ENCODE measurements at places on chromosomes 7 and 10.

DNA sequence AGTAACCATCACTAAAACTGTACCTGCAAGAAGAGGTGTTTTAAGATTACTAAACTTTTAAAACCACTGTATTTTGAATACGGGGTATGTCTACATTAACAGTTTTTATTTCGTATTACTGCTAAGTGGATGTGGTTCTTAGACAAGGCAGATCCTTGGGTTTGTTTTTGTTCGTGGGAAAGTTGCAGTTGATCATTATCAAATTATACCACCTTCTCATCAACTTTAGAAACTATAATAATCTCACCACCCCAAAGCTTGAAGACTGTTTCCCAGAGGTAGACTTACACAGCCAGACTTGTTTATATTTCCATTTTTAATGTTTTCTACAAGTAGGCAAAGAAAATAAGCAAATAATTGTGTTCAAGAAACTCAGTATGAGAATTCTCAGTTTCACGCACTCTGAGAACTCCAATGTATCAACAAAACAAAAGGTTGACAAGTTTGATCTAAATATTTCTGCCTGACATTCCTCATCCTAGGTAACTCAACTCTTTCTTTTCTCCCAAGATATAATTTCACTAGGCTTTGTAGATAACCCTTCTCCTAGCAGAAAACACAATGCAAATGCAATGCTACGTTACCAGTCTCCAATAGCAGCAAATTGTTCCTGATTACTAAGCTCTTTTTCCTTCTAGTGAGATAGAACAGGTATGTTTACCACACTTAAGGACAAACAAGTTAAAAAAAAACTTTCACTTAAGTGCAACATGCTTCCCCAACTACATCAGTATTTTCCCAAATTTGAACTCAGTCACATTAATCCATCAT lies 36.0 kb downstream of the IGF2BP3 start:
- DNase-seq, result no peak

- no peak for DNase-seq
Measured at GRCh38 chr10:82942286-82943099, 1067.5 kb downstream of the NRG3 start.

GRCh38 chr10:105195831-105196230 lies 554.7 kb downstream of the SORCS3 start:
- DNase-seq, result no peak

DNA sequence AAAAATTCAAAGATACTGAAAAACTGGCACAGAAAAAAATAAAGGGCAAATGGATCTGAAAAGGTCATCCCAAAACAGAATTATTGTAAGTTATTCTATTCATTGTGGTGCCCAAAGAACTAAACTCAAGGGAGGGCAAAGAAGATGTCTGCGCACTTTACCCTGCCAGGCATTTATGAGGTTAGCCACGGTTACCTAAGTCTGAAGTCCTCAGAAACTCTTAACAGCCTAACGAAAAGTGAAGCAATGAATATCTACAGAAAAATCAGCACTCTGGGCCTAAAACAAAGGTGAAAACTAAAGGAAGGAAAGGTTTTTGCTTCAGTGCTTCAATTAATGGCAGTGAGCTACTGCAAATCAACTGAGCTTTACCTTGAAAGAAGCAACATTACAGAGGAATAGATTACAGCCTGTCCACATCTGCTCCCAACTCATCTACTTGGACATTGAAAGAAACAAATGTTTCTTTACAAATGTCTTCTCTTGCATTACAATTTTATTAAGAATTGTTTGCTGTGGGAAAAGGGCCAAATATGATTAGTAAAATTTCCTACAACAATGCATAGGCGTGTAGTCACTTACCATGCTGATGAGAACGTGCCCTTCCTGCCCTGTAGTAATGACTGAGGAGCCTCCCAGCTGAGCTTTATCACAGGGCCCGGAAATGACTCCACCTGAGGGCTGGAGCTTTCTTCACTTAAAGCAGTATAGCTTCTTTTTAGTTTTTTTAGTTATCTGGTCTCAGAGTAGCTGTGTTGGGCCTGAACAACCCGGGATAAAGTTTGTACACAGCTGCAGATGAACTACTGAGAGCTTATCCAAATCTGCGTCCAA lies at the start of gene TUBAL3:
Gene TUBAL3, minus strand, starts transcription at position 621 of the 834 bp plus-strand sequence. Its CDS starts 36 bp downstream, at position 585.
- DNase-seq, result no peak

DNA sequence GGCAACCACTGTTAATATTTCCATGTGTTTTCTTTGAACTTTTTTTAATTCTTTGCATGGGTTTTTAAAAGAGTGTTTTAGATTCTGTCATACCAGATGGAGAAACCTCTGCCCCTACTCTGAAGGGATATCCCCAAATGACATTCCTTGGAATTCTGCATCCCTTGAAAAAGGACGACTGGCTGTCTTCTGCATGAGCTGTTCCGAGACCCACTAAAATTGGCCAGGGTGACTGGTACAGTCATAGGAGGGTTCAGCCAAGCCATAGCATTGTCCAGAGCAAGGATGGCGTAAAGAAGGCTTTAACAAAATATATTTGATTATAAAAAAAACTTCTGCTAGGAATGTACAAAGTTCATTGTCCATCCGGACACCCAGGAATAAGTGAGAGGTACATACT lies 952.9 kb downstream of the NRG3 start:
- DNase-seq, result no peak

DNA sequence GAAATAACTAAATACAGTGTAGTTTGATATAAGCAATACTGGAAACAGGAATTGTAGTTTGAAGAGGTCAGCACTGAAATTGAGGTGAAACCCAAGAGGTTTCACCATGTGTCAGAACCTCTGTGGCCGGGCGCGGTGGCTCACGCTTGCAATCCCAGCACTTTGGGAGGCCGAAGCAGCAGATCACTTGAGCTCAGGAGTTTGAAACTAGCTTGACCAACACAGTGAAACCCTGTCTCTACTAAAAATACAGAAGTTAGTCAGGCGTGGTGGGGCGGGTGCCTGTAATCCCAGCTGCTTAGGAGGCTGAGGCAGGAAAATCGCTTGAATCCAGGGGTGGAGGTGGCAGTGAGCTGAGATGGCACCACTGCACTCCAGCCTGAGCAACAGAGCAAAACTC lies 13.7 kb downstream of the AHCYL2 start:
- no peak for DNase-seq

GRCh38 chr10:70891627-70892026 lies 3.3 kb upstream of the PCBD1 start:
- DNase-seq, result no peak

- DNase-seq, result no peak
Measured at GRCh38 chr10:126734015-126734414, 63.5 kb upstream of the C10orf90 start.

All from NCI-H748 treated with DMSO at 0.1 percent for 48 hours (cell line).